ENCODE measurements at places on chromosomes 7 and 10.

DNA sequence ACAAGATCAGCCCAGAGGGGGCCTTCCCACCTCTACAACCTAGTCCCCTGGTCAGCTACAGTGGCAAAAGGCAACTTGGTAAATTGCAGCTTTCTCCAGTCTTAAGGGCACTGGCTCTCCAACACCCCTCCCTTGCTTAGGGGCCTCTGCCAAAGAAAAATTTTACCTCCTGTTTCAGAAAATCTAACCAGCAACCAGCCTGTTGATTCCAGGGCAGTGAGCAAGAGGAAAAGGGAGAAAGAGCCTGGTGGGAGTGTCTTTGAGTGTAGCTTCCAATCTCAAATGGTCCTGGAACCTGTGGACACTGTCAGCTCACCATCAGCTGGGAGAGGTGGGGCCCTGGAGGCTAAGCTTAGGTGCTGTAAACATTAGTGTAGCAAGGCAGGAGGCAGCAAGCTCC lies 22.9 kb downstream of the ACTR1A start:
- DNase-seq, result no peak

DNA sequence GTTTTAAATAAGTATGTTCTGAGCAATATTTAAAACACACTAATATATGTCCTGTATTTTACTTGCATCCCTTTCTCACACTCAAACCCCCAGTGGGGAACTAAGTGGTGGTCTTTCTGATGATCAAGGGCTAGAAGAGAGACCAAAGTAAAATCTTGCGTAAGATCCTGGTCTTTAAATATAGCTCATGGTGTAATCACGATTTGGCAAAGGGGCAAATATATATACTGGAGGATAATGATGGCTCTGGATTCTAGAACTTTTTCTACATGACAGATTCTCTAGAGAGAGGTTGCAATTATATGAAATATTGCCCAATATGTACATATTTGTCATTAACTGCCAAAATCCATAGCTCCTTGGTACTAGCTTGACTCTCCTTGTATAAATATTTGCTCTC lies 438.3 kb downstream of the NXPH1 start:
- no peak for DNase-seq

- DNase-seq, result no peak
Measured at GRCh38 chr10:131000244-131000643, 311.3 kb downstream of the TCERG1L start.

DNA sequence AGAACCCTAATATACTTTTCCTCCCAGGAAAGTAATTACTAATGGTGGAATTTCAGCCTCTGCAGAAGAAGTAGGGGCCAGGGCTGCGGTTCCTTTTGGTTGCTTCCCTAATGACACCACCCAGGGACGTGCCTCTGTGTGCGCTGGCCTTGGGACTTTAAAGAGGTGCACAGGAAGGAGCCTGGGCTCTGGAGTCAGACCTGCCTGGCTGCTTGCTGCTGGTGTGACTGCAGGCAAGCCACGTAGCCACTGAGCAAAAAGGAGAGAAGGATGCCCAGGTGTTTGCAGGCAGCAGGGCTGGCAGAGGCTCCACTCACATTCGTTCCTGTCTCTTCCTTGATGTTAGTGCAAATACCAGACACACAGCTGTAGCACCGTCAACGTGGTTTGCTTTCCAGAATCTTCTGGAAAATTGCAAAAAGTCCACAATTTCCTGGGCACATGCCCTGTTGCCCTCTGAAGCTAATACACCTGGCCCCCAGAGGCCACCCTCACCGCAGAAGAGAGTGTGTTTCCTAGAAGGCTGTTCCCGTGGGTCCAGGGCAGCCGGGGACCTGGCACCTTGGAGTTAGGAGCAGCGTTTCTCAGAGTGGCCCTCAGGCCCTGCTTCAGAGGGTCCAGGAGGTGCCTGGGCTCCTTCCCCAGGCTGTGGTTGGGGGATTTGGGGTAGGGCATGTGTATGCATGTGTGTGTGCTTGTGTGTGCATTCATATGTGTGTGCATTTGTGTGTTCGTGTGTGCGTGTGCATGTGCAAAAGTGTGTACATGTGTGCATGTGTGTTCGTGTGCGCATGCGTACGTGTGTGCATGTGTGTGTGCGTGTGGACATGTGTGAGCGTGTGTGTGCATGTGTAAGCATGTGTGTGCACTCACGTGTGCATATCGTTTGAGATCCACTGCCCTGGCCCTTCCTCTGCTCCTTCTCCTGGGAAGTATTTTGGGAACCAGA lies 12.8 kb upstream of the PRKAG2 start:
- peak; percentile 58 for DNase-seq

GRCh38 chr10:97520978-97521761 lies 22.4 kb downstream of the UBTD1 start:
- DNase-seq, result no peak

DNA sequence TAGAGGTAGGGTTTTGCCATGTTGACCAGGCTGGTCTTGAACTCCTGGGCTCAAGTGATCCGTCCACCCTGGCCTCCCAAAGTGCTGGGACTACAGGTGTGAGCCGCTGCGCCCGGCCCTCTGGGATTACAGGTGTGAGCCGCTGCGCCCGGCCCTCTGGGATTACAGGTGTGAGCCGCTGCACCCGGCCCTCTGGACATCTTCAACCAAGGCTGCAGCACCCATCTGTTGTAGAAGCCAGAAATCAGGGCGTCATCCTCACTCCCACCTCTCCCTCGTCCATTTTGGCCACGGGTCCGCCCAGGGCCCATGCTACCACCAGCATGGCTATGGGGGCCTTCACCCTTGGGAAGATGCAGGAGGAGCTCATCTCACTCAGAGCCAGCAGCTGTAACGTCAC lies 38.5 kb upstream of the EBF3 start:
- DNase-seq, result no peak
